Skeletal muscle cell (primary cell): ENCODE measurements at places on chromosomes 4 and X.

GRCh38 chr4:146178126-146178525 lies 2.6 kb downstream of the LSM6 start:
- no peak for DNase-seq

- no peak for DNase-seq
These were observed 115.4 kb upstream of the NDST4 start for GRCh38 chr4:115228851-115229250.

GRCh38 chr4:102247041-102247440 lies 98.2 kb downstream of the SLC39A8 start:
- DNase-seq = no peak

GRCh38 chr4:143339497-143339896 lies 2.8 kb downstream of the GAB1 start:
- DNase-seq = no peak

- no peak for DNase-seq
These were observed 7.0 kb downstream of the HTRA3 start for GRCh38 chr4:8276358-8277240.

DNA sequence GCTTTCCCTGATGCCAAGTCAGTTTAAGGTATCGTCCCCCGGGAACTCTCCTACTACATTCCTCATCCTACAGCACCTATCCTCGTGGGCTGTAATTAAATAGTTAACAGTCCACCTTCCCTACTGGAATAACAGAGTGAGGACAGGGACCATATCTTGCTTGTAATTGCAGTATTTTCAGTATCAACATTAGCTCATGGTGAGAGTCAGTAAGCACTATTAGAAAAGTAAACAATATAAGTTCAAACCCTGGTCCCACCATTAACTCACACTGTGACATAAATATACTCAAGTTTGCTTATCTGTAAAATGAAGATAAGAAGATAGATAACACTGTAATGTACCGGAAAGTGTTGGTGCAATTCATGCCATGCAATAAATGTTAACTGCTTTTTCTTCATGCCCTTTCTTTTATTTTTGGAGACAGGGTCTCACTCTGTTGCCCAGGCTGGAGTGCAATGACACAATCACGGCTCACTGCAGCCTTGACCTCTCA lies 61.3 kb downstream of the SH3RF1 start:
- DNase-seq = no peak

DNA sequence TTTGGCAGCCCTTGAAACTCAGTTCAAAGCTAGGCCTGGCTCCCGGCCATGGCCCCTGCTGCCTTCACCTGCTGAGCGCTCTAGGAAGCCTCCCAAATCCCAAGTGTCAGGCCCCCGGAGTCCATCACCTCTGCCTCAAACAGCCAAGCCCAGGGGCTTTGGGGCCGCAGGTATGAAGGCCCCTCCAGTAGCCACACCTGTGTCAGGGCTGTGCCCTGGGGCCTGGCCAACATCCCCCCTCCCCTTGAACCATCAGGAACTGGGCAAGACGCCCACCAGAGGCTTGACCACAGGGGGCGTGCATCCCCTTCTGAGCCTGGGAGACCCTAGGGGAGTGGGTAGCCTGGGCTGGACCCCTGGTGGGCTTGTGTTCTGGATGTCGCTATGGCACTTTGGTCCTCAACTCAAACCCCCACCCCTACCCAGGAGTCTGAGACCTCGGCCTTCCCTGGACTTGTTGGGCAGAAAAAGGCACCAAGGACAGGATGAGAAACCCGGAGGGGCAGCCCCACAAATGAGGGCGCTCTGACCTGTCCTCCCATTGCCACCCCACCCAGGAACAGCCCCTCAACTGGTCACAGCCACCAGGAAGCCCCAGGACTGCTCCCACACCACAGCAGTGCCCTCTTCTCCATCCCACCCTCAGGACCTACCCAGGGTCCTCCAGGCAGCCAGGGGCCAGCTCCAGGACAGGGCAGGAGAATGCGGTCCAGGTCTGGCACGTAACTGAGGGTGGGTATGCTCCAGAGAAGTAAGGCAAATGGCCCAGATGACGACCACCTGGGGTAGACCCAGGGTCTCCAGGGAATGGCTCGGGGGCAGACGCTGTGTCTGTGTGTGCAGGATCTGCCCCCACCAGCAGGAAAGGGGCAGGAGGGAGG lies 4.2 kb upstream of the SLBP start:
- DNase-seq = no peak

DNA sequence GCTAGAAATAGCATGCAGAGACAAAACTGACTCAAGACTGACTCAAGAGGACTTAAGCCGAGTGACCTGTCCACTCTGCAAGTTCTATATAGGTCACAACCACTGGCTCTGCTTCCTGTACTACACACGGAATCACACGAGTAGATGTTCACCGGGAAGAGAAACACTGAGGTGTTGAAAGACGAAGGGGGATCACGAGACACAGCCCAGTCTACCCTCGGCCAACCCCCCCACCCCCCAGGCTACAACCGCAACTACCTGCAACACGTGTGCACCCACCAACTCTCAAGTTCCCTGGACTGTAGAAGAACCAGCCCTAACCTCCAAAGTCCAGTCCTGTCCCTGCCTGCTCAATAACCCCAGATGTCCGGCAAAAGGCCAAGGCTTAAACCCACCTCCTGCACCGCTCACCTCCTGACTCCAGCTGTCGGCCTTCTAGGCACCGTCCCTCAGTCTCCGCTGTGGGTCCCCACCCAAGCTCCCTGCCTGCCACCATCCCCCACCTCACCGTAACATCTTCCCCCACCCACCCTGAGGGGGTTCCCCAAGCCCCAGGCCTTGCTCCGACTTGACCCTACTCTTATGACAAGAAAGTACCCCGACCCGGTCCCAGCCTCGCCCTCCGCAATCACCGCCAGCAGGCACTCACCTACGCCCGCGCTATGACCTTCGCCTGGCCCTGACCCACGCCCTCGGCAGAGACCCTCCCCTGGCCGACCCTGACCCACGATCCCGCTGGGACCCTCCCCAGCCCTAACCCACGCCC lies 739 bp downstream of the GAK start:
- peak; percentile 6 for DNase-seq

GRCh38 chr4:131052646-131053045 lies 1956.7 kb downstream of the C4orf33 start:
- DNase-seq = no peak

GRCh38 chr4:152680988-152681603 lies 1.3 kb upstream of the TMEM154 start:
- peak; percentile 73 for DNase-seq

- DNase-seq = no peak
These were observed 626 bp downstream of the JADE3 start for GRCh38 chrX:46912603-46913491.

- no peak for DNase-seq
These were observed 33.7 kb upstream of the ADAMTS3 start for GRCh38 chr4:72602396-72603376.

DNA sequence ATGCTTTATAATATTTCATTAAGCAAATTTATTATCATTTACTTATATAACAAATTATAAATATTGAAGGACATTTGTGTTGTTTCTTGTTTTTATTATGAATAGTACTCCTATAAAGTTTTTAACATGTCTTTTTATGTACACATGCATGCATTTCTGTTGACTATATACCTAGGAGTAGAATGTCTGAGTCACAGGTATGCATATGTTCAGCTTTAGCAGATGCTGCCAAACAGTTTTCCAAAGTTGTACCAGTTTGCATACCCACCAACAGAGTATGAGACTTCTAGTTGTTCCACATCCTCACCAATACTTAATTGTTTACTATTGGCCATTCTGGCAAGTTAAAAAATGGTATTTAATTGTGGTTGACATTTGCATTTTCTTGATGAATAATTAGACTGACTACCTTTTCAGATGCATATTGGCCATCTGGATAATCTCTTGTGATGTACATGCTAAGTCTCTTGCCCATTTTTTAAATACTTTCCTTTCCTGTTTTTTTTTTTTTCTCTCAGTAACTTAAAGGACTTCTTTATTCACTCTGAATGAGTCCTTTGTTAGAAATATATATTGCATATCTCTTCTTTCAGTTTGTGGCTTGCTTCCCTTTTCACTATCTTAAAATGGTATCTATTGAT lies 132.2 kb upstream of the TRIM2 start:
- no peak for DNase-seq

- DNase-seq = no peak
These were observed 22.7 kb upstream of the SRD5A3 start for GRCh38 chr4:55323375-55323774.

DNA sequence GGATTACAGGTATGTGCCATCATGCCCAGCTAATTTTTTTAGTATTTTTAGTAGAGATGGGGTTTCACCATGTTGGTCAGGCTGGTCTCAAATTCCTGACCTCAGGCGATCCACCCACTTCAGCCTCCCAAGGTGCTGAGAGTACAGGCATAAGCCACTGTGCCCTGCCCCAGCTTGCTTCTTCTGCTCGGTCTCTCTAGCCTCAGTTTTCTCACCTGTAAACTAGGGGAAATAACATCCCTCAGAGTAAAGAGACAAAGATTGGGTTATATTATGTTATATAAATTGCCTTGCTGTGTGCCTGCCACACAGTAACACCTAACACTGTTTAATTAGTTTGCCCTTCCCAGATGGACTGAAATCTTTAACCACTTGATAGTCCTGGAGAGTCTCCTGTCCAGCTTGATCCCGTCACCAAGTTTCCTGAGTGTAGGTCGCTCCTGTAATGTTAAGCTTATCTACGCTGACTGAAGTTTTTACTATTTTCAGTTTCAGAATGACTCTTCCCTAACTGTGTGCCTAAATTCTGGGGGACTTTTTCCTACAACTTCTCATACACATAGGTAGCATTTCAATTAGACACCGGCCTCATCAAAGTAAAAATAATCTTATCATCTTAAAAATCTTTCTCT lies 412.7 kb upstream of the TENM3 start:
- no peak for DNase-seq

GRCh38 chrX:71991164-71991563 lies 80.5 kb downstream of the NHSL2 start:
- DNase-seq = no peak

- no peak for DNase-seq
These were observed 325.0 kb upstream of the HAND2 start for GRCh38 chr4:173855015-173855414.

- DNase-seq = no peak
These were observed 261.8 kb upstream of the ARX start for GRCh38 chrX:25277574-25277973.

- no peak for DNase-seq
These were observed 202.9 kb downstream of the CHIC1 start for GRCh38 chrX:73765776-73766430.

DNA sequence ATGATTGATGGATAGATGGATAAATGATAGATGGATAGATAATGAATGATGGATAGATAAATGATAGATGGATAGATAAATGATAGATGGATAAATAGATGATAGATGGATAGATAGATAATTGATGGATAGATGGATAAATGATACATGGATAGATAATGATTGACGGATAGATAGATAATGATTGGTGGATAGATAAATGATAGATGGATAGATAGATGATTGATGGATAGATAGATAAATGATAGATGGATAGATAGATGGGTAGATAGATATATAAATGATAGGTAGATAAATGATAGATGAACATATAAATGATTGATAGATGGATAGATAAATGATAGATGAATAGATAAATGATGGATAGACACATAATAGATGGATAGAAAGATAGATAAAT lies 49.5 kb upstream of the SHOX start:
- DNase-seq = no peak

DNA sequence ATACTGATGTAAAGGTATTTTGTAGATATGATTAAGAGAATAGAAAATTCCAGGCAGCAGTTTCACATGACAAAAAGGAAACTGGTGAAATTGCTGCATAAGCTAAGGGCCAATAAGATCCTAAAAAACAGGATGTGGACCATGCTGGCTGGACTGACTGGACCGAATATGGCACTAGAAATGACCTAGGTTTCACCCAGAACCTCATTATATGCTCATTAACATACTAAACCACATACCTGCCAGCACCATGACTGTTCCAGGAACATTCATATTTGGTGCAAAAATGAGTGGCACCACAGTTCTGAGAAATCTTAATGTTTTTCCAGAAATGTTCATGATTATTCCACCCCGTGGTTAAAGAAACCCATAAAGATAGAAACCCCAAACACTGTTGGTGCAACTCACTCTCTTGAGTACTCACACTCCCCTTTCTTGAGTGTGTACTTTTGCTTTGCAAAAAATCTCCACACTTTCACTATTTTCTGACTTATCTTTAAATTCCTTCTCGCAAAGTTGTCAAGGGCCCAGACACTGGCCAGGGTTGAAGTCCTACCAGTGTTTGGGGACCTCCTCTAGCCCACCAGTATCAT lies 74.0 kb downstream of the FANCB start:
- DNase-seq = no peak

- no peak for DNase-seq
These were observed 48.7 kb downstream of the UCHL1 start for GRCh38 chr4:41305476-41305875.

DNA sequence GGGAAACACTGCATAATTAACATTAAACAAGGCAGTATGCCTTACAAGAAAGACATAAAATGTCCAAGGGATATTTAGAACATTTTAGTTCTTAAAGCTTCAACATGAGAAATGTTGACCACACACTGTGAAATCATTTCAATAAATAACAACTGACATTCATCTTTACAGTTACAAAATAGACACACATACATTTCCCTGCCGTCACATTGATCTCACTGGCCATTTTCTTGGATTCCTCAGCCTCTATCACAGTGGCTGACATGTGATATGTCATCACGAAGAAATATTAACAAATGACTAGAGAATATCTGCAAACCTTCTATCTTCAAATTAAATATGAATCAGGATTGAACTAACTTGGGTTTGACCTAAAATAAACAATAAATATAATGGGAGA lies 1.9 kb downstream of the CXCL2 start:
- DNase-seq = no peak

GRCh38 chrX:101564651-101565050 lies 14.3 kb downstream of the ARMCX1 start:
- DNase-seq = no peak

GRCh38 chr4:55169352-55169961 lies 44.1 kb upstream of the KDR start:
- no peak for DNase-seq

GRCh38 chr4:663438-664428 lies 10.3 kb downstream of the ATP5ME start:
- DNase-seq = no peak

DNA sequence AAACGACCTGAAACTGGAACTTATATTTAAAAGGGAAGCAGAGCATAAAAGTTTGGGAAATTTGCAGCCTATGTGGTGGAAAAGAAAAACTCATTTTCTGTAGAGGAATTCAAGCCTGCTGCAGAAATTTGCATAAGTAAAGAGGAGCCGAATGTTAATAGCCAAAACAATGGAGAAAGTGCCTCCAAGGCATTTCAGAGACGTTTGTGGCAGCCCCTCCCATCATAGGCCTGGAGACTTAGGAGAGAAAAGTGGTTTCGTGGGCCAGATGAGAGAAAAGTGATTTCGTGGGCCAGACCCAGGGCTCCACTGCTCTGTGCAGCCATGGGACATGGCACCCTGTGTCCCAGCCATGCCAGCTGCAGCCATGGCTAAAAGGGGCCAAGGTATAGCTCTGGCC lies 361.9 kb downstream of the PCDH19 start:
- DNase-seq = no peak

DNA sequence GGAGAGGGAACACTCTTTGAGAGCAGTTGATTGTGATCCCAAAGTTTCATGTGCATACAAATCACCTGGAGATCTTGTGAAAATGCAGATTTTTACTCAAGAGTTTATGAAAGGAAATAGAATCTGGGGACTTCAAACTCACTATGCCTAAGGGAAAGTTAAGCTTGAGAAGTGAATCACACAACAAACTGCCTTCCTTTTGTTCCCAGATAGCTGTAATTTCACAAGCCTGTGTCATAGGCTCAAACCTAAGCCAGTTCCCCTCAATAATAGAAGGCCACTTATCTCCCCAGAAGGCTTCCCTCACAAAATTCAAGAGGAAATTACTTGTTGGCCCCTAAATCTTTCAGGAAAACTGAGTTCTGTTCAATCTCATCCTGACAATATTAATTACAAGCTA lies 132.8 kb upstream of the MAGEB16 start:
- no peak for DNase-seq
